ENCODE measurements at places on chromosomes 11 and 22. TPM values are rescaled to one million over a fixed set of nuclear protein-coding genes. Genes with fewer than 3 reads are reported as not detected.

Gene MMP12
- total RNA-seq: not detected

Gene ACR
- total RNA-seq: not detected

Gene TRPC6
- total RNA-seq: 9.6 TPM

Gene BACE1
- 6.6 TPM for total RNA-seq

Gene ZNF143
- 28.2 TPM for total RNA-seq

Gene OR56A1
- total RNA-seq: not detected

Gene IL17REL
- total RNA-seq: not detected

Gene KCTD14
- total RNA-seq: 0.66 TPM

Gene VSIG2
- not detected for total RNA-seq

Gene HORMAD2
- total RNA-seq: not detected

Gene TREH
- not detected for total RNA-seq

Gene FDXACB1
- total RNA-seq: 3.1 TPM

Gene SLC35C1
- 4.9 TPM for total RNA-seq

Gene CARD16
- not detected for total RNA-seq

Gene PRRG4
- 0.64 TPM for total RNA-seq

Gene APOBEC3H
- total RNA-seq: not detected

Gene CCDC73
- total RNA-seq: not detected

Gene EED
- 10.7 TPM for total RNA-seq

Gene KIF18A
- total RNA-seq: 35.1 TPM

Gene TBX10
- not detected for total RNA-seq

Gene XKR3
- not detected for total RNA-seq

Gene SCUBE2
- total RNA-seq: not detected

Gene C11orf65
- 1.4 TPM for total RNA-seq

Gene BBOX1
- not detected for total RNA-seq

Gene LRRC4C
- 0.12 TPM for total RNA-seq

Gene JHY
- 3.1 TPM for total RNA-seq

Gene CARNS1
- 0.12 TPM for total RNA-seq

Gene OLFML1
- total RNA-seq: 0.05 TPM

Gene NXPE4
- total RNA-seq: not detected
